Stimulated activated CD4-positive, alpha-beta T cell treated with anti-CD3 and anti-CD28 coated beads, Interleukin-1b, Interleukin-23, amount 100 ng/mL, for 1 hour (primary cell): ENCODE measurements at places on chromosomes 4 and X.

GRCh38 chrX:134636851-134637250 is 21.4 kb downstream of the PLAC1 start:
- DNase-seq, result no peak

DNA sequence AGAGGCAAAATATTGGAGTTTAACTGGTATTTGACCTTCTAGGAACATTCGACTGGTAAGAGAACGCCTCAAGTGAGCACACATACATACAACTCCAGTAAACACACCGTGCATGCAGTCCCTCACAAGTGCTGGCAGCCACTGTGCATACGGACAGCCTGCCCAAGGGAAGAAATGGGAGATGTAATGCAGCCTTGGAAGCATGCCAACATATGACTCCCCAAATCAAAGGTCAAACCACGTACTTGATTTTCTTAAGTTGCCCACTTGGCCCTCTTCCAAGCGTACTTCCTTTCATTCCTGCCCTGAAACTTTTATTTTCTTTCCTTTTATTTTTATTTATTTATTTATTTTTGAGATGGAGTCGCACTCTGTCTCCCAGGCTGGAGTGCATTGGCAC is 206.6 kb downstream of the SPRY1 start:
- DNase-seq, result no peak

GRCh38 chr4:3676196-3676595 is 90.0 kb upstream of the ADRA2C start:
- DNase-seq, result no peak

DNA sequence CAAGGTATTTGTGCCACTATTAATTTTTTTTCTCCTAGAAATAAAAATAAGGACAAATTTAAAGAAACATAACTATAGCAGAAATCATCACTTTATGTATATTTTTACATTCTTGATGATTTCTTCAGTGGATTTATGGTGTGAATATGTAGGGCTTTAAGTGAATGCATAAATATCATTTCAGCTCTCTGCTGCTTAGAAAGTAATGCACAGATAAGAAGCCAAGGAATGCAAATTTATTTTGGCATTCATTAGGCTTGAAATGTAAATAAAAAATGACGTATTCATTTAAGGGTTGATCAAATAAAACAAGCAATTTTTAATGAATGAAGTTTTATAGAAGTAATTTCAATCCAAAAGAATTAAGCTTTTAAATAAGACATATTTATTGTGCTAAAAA is 66.3 kb downstream of the NFKB1 start:
- no peak for DNase-seq

- no peak for DNase-seq
Measured at GRCh38 chr4:179867300-179867878, 2375.8 kb upstream of the TENM3 start.

GRCh38 chr4:96170198-96170597 is 330.3 kb downstream of the PDHA2 start:
- DNase-seq, result no peak

GRCh38 chr4:98289375-98289774 is 28.2 kb downstream of the RAP1GDS1 start:
- DNase-seq, result no peak

DNA sequence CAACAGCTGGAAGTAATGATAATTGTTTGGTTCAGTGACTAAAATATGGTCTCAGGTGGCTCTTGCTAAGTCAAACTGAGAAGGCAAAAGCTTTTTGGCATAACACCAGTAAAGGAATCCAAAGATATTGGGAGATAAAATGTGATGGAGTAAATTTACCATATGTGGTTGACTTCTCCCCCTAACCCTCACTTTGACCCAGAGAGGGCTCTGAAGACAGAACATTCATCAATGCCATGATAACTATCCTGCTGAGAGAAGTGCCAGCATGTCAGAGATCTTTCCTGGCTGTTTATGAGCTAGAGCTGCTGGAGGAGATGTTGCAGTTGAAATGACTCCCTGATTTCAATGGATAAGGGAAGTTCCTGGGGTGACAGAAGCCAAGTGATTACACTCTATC is 213.4 kb downstream of the SPCS3 start:
- DNase-seq, result no peak

DNA sequence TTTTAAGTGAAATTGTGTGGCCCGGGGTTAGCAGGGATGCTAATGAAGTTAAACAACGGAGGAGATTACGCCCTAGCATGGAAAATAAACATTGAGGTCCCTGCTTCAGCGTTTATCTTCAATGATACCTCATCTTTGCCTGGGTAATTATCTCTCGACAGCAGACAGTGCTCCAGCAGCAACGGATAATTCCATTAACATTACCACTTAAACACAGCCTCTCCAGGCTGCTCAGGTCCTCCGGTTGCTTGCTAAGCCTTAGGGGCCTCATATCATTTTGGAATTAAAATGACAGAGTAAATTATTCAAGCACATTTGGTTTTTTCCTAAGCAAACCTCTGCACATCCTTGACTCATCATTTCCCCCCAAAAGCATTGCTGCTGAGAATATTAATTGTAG is 281.5 kb upstream of the KLF3 start:
- DNase-seq, result no peak

GRCh38 chr4:15888515-15888914 is 50.0 kb downstream of the FGFBP1 start:
- DNase-seq, result no peak
